Stimulated activated CD4-positive, alpha-beta T cell treated with anti-CD3 and anti-CD28 coated beads, Interleukin-1b, Interleukin-23, amount 100 ng/mL, for 48 hours (primary cell): ENCODE measurements at places on chromosomes 16 and 17.
A peak's percentile ranks its signal among the peaks of the same experiment; 100 is the strongest.

DNA sequence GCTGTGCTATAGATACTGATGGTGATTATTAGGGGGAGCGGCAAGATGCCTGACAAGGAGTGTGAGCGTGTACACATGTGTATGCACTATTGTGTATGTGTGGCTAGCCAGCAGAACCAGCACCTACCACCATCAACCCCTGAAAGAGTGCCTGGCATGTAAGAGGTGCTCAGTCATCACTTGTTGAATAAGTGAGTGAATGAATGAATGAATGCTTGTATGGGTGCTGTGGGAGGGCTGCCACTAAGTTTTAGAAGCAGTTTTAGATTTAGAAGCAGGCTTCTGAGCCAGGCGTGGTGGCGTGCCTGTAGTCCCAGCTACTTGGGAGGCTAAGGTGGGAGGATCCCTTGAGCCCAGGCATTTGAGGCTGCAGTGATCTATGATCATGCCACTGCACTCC lies 37.0 kb downstream of the RAB11FIP4 start:
- no peak for DNase-seq

DNA sequence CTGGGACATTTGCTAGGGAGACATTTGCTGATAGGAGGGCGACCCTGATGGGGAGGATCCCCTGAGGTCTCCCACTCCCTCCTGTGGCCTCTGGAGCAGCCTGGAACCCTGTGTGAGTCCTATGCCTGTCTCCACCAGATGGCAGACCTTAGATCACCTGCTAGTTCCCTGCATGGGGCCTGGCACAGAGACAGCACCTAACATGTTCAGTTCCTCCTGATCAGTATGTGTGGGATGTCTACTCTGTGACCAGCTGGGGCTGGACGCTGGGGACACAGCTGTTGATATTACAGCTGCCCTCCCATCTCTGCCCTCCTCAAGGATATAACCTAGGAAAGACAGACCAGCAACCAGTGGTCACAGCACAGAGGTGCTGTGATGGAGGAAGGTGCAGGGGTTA lies 1.1 kb upstream of the ADCY7 start:
- DNase-seq = peak; percentile 36

GRCh38 chr16:16151315-16151714 lies 72.0 kb downstream of the ABCC6 start:
- DNase-seq = no peak

DNA sequence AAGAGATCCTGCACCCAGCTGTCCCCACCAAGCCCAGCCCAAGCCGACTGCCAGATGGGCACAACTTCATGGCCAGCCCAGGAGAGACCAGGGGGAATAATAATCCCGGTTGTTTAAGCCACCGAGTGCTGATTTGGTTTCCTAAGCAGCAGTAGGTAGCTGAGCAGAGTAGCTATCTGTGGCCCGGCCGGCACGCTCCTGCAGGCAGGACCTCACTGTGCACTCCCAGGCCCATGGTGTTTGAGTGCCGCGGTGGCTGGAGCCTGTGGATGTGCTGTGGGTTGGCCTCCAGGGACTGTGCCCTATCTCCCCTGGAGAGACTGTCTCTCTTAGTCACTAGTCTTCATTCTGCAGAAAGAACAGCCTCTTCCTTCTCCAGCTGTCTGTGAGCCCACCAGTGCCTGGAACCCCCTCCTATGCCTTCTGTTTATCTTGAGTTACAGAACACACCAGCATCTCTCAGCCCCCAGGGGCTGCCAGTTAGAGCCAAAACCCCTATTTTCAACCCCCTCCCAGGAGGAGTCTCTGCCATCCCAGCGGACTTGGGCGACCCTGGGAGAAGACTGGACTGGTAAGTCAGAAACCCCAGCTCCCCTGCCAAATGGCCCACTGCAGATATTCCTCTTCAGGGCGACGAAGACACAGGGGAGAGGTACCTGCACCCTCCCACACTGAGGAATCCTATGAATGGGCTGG lies 152.0 kb downstream of the SDK2 start:
- no peak for DNase-seq

- no peak for DNase-seq
Measured at GRCh38 chr17:52823155-52823554, 664.6 kb upstream of the CA10 start.

GRCh38 chr17:28879886-28880571 lies 17.5 kb downstream of the FLOT2 start:
- no peak for DNase-seq

DNA sequence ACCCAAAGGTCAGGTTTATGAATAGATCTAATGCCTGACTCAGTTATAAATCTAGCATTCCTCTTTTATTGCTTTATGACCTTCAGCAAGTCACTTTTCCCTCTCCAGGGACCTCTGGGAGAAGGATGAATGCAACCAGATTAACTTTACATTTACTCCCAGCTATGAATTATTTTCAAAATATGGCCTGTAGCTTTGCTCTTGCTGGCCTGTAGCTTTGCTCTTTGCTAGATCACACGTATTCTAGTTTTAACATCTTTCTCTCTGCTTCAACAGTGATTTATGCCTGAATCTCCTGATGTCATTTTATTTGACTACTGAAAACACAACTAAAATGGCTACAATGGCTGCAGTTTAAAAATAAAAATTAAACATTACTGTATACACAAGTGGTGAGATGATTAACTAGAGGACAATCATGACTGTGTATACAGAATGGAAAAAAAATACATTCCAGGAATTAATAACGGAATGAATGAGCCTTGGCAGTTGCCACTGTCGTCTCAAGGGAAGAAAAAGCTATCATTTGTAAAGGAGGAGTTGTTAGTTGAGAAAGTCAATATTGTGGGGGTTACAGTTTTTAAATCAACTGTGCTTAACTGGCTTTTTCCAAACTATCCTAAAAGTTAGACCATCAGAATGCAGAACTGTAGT lies 434.5 kb upstream of the GOT2 start:
- DNase-seq = no peak

DNA sequence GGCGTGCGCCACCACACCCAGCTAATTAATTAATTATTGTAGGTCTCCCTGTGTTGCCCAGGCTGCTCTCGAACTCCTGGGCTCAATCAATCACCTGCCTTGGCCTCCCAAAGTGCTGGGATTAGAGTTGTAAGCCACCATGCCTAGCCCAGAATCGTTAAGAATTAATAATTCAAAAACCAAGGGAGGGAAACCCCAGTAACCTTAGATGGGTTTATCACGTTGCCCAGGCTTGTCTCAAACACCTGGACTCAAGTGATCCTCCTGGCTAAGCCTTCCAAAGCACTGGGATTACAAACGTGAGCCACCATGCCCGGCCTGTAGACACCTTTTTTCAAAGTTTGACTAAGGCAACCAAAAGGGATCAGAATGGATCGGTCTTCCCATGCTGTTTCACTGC lies 21.6 kb downstream of the CD300LF start:
- no peak for DNase-seq

DNA sequence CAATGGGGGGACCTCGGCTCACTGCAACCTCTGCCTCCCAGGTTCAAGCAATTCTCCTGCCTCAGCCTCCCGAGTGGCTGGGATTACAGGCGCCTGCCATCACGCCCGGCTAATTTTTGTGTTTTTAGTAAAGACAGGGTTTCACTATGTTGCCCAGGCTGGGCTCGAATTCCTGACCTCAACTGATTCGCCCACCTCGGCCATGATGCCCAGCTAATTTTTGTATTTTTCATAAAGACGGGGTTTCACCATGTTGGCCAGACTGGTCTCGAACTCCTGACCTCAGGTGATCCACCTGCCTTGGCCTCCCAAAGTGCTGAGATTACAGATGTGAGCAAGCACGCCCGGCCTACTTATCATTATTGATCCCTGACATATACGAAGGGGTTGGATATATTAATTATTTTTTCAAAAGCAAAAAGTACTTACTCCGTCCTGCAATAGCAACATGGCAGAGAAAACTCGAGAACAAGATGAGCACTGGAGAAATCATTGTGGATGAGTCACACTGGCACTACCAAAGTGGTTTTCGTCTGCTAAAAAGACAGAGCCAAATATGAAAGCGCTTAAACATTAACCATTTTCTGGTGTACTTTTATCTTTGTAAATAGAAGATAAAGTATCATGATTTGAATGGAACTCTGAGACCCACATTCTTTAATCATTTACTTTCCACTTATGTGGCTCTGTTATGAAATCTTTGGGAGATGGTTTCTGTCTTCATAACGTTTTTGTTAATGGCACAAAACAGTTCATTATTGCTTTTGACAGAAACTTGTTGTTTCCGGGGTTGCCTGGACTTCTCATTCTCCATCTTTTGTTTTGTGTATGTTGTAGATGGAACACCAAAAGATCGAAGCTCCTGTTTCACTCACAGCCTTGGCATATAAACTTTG lies at the start of gene APOH:
Gene APOH (minus strand): TSS at position 529 of the 896 bp plus-strand sequence. CDS start 36 bp downstream, at position 493.
- no peak for DNase-seq
